ENCODE measurements at places on chromosomes 1 and 21. TPM values are rescaled to one million over a fixed set of nuclear protein-coding genes. Genes with fewer than 3 reads are reported as not detected.
A peak's percentile ranks its signal among the peaks of the same experiment; 100 is the strongest.

DNA sequence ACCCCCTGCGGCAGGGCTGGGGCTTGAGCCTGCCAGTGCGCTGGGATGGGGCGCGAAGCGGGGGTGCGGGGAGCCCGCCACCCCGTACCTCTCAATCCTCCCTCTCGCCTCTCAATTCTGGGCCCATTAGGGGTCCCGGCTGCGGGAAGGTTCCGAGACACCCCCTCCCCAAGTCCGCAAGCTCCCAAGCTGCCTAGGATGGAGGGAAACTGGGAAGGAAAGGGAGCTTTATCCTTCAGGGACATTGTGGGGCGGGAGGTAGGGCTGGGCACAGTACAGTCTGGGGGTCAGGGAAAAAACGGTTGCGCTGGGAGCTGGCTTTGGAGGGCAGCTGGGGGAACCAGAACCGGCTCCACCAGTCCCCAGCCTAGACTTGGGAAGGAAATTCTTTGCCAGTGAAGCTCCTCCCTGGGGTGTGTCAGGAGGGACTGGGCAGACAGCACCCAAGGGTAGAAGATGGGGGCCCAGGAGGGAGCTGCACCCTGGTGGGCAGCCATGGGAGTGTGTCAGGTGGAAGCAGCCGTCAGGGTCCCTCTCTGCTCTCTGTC is 904 bp downstream of the GJB3 start:
- no peak for DNase-seq
- H3K27me3 ChIP-seq: peaks cover 80% of the 10 kb centered on the region
- H3K36me3 ChIP-seq: no peaks in the 10 kb centered on the region
- peaks cover 4% of the 10 kb centered on the region for H3K4me1 ChIP-seq
- H3K27ac ChIP-seq: no peak overlapping the region
- H3K4me3 ChIP-seq: peak overlapping the region; percentile 32

Gene NGF
- total RNA-seq: 4.2 TPM

Gene FOXO6
- 34.8 TPM for total RNA-seq

GRCh38 chr1:152110860-152111514 is 4.3 kb downstream of the TCHH start:
- no peak overlapping the region for H3K27ac ChIP-seq
- no peak for DNase-seq
- H3K4me1 ChIP-seq: no peaks in the 10 kb centered on the region
- H3K4me3 ChIP-seq: no peak overlapping the region
- no peaks in the 10 kb centered on the region for H3K36me3 ChIP-seq

Gene OR2T6
- total RNA-seq: not detected

GRCh38 chr1:2126331-2127186 is 68.0 kb downstream of the FAAP20 start:
- no peaks in the 10 kb centered on the region for H3K27me3 ChIP-seq
- no peak overlapping the region for H3K27ac ChIP-seq
- no peaks in the 10 kb centered on the region for H3K36me3 ChIP-seq
- H3K4me1 ChIP-seq: no peaks in the 10 kb centered on the region
- DNase-seq: no peak

DNA sequence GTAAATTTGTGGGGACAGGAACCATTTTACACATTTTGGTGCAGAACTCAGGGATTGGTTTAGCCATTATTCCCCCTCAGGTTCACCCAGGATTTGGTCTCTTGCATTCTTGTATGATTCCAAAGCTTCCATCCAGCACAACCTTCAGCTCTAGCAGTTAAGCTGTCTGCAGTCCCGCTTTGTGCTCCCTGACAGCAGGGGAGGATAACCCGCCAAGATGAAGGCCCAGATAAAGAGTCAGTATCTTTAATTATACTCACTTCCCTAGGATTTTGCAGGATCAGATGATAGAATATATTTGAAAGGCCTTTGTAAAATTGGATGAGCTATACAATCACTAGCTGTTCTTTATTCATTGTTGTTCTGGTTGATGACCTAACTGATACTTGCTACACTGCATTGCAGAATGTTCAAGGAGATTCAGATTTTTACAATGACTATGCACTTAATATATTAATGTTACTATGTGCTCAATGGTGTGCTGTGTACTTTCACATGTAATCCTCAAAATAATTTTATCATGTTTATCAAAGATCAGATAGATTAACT is 49.8 kb downstream of the SLC16A1 start:
- no peaks in the 10 kb centered on the region for H3K27me3 ChIP-seq
- H3K4me3 ChIP-seq: no peak overlapping the region
- peaks cover 10% of the 10 kb centered on the region for H3K36me3 ChIP-seq
- peaks cover 21% of the 10 kb centered on the region for H3K4me1 ChIP-seq
- DNase-seq: no peak

DNA sequence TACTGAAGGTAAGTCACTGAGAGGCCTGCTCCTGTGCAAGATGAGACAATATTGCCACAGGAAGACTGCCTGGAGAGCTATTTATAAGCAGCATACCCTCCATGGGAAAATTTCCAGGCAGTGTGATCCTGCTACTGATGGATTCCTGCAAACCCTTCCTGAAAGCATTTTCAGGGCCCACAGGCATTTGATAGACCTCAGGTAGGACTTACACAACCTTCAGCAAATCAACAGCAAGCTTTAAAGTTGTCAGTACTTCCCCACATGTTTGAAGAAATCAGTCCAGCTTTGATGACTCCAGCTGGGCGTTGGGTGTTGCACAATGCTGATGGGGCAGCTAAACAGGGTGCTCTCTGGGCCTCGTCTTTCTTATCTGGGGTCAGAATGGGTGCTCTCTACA is 108.8 kb downstream of the PLXNA2 start:
- peaks cover 53% of the 10 kb centered on the region for H3K4me1 ChIP-seq
- H3K27ac ChIP-seq: no peak overlapping the region
- DNase-seq: no peak
- no peak overlapping the region for H3K4me3 ChIP-seq

Gene ZBTB17
- 46.0 TPM for total RNA-seq

Gene VASH2
- 43.8 TPM for total RNA-seq

Gene KRTAP21-2
- not detected for total RNA-seq

Gene ZNF697
- 21.8 TPM for total RNA-seq

GRCh38 chr1:19250629-19251304 is 557 bp downstream of the EMC1 start:
- peak overlapping the region; percentile 96 for H3K4me3 ChIP-seq
- peak overlapping the region; percentile 96 for H3K27ac ChIP-seq
- DNase-seq: no peak
- H3K36me3 ChIP-seq: no peaks in the 10 kb centered on the region
- H3K27me3 ChIP-seq: no peaks in the 10 kb centered on the region

Gene TRPM2
- 0.09 TPM for total RNA-seq

DNA sequence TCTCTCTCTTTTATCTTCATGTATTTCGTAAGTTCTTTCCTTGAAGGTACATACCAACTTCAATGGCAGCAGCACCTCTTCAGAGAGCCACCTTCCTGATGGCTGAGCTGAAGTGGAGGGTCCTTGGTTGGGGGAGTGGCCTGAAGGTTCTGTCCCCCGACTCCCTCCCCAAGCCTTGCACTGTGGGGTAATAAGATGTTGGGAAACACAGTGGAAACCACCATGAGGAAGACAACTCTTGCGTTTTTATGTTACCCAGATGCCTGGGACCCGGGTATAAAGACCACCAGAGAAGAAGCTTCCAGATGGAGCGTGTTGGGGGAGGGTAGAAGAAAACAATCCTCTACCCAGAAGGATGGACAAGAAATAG is 794 bp downstream of the KRTAP12-3 start:
- H3K4me1 ChIP-seq: no peaks in the 10 kb centered on the region
- peaks cover 1% of the 10 kb centered on the region for H3K36me3 ChIP-seq
- H3K27ac ChIP-seq: no peak overlapping the region
- no peak for DNase-seq
- H3K27me3 ChIP-seq: peaks cover 7% of the 10 kb centered on the region
- H3K4me3 ChIP-seq: no peak overlapping the region

GRCh38 chr1:106344494-106344893 is 712.0 kb upstream of the PRMT6 start:
- no peaks in the 10 kb centered on the region for H3K4me1 ChIP-seq
- no peaks in the 10 kb centered on the region for H3K36me3 ChIP-seq
- H3K27ac ChIP-seq: no peak overlapping the region
- H3K27me3 ChIP-seq: no peaks in the 10 kb centered on the region

DNA sequence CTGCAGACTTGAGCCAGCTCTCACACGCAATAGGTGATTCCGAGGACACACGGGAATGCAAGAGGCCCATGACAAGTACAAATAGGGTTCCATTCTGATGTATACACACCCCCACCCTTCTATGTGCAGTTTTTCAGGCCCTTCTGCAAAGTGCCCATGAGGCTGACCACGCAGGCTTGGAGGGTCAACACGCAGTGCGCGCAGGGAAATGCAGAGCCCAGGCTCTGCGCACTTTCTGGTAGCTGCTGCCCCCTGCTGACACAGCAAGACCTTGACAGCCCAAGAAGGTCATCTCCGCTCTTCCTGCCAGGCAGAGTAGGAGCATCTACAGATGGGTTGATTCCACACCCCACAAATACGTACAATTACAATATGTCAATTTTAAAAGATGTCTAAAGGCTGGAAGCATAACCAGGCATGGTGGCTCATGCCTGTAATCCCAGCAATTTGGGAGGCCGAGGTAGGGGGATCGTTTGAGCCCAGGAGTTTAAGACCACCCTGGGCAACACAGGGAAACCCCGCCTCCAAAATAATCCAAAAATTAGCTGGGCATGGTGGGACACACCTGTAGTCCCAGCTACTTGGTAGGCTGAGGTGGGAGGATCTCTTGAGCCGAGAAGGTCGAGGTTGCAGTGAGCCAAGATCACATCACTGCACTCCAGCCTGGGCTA is 18.5 kb downstream of the SH3BP5L start:
- H3K27me3 ChIP-seq: no peaks in the 10 kb centered on the region
- H3K4me3 ChIP-seq: no peak overlapping the region
- peaks cover 6% of the 10 kb centered on the region for H3K36me3 ChIP-seq
- H3K27ac ChIP-seq: no peak overlapping the region
- DNase-seq: no peak

DNA sequence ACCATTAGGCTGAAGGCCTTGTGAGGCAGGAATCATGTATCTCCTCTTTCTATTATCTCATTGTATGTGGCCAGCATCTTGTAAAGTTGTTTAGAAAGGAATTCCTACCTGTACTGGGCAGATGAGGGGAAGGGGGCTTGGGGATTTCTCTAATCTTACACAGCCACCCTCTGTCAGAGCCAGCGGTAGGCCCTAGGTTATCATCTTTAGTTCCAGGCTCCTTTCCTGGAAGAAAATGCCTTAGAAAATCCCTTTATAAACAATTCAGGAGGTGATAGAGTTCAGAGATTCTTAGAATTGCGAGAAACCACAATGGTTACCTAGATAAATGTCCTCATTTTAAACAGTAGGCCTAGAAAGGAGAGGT is 35.2 kb downstream of the DPT start:
- H3K27me3 ChIP-seq: no peaks in the 10 kb centered on the region
- H3K36me3 ChIP-seq: no peaks in the 10 kb centered on the region
- H3K4me3 ChIP-seq: no peak overlapping the region
- no peak for DNase-seq

GRCh38 chr1:45172764-45173163 is 33.6 kb downstream of the ZSWIM5 start:
- no peaks in the 10 kb centered on the region for H3K4me1 ChIP-seq
- no peaks in the 10 kb centered on the region for H3K27me3 ChIP-seq
- H3K4me3 ChIP-seq: no peak overlapping the region
- no peak overlapping the region for H3K27ac ChIP-seq
- no peak for DNase-seq
- H3K36me3 ChIP-seq: no peaks in the 10 kb centered on the region

DNA sequence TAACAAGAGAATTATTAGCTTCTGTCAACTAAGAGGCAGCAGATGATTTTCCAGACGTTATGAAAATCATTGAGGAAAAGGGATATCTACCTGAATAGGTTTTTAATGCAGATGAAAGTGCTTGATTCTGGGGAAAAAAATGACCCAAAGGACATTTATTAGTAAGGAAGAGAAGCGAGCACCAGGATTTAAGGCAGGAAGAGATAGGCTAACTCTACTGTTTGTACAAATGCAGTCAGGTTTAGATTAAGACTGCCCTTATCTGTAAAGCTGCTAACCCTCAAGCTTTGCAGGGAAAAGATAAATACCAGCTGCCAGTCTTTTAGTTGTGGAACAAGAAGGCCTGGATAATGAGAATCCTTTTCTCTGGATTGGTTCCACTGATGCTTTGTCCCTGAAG is 33.0 kb upstream of the LRIG2 start:
- H3K4me3 ChIP-seq: no peak overlapping the region
- H3K27me3 ChIP-seq: no peaks in the 10 kb centered on the region
- peaks cover 41% of the 10 kb centered on the region for H3K4me1 ChIP-seq

GRCh38 chr21:15601390-15601789 is 128.4 kb upstream of the USP25 start:
- no peaks in the 10 kb centered on the region for H3K36me3 ChIP-seq
- DNase-seq: no peak
- no peak overlapping the region for H3K27ac ChIP-seq
- H3K4me1 ChIP-seq: peaks cover 31% of the 10 kb centered on the region
- H3K4me3 ChIP-seq: no peak overlapping the region

Gene FCGR2B
- not detected for total RNA-seq

Gene RGS13
- 1.2 TPM for total RNA-seq

DNA sequence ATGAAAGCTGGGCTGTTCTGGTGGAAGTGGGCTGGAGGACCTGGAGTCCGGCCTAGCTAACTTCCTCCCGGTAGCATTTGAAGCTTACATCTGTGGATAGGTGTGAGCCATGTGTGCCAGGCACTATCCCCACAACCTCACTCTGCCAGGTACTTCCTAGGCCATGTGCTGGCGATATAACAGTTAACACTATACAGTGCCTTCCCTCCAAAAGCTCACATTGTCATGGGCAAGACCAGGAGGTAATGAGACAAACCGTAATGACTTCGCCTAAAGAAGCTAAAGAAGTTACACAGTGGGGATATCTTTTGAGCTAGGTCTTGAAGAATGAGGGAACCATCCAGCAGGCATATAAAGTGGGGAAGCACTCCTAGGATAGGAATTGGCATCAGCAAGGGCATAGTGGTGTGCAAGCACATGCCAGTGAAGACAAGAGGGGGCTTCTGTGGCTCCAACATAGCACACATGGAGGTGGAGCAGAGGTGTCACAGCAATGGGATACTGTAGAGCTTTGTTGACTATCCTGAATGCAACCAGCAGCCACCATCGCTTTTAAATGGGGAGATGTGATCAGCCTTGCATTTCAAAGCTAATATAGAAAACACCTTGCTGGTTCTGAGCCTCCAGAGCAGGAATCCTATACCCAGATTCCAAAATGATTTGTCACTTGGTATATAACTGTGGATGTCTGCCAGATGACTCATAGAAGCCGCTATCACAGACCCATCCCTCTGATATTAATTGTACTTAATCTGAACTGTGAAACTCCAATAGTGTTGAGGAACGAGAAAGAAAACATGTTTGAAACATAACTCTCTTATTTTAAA is 466.3 kb downstream of the LMO4 start:
- no peaks in the 10 kb centered on the region for H3K36me3 ChIP-seq
- peak overlapping the region; percentile 72 for H3K27ac ChIP-seq
- H3K4me3 ChIP-seq: no peak overlapping the region
- no peak for DNase-seq
- H3K27me3 ChIP-seq: no peaks in the 10 kb centered on the region

Gene DCST1
- not detected for total RNA-seq

All from mesothelial cell of epicardium (in vitro differentiated cells).